ENCODE measurements at places on chromosomes 1 and 21.

GRCh38 chr1:12098786-12099185 lies 35.7 kb downstream of the TNFRSF8 start:
- H3K4me3 ChIP-seq: no peak overlapping the region
- DNase-seq: no peak
- H3K27ac ChIP-seq: no peak overlapping the region
- H3K36me3 ChIP-seq: peaks cover 2% of the 10 kb centered on the region

- H3K27ac ChIP-seq: no peak overlapping the region
- H3K4me1 ChIP-seq: no peaks in the 10 kb centered on the region
- DNase-seq: no peak
- peaks cover 10% of the 10 kb centered on the region for H3K27me3 ChIP-seq
- H3K4me3 ChIP-seq: no peak overlapping the region
These were observed 173.2 kb downstream of the CACNA1E start for GRCh38 chr1:181656491-181656890.

DNA sequence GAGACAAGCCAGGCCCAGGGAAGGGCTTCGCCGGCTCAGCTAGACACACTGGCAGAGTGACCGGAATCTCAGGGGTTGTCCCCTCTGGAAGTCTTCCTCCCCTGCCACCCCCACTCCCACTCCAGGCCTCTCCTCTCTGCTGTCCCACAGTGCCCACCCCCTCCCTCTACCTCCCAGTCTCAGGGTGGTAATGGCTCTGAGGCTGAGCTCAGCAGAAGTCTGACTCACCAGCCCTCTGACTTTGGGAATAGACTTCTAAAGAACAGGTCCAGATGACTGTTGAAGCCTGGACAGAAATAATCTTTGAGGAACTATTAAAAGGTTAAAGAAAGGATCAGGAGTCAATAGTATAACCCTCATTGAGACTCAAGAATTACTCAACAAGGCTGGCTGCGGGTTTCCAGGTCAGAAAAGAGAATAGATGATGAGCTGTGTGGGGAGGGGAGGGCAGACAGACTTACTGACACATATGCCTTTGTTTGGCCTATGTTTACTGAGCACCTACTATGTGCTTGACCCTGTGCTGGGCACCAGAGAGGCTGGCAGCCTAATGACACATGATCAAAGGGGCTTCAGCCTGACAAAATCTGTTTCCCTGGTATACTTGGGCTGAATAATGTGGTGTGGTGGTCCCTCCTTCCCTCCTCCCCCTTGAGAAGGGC lies 8.2 kb downstream of the HCRTR1 start:
- H3K36me3 ChIP-seq: peaks cover 5% of the 10 kb centered on the region
- no peak overlapping the region for H3K4me3 ChIP-seq
- H3K27me3 ChIP-seq: no peaks in the 10 kb centered on the region
- H3K27ac ChIP-seq: no peak overlapping the region
- peaks cover 15% of the 10 kb centered on the region for H3K4me1 ChIP-seq

- no peak for DNase-seq
- no peak overlapping the region for H3K4me3 ChIP-seq
- H3K36me3 ChIP-seq: no peaks in the 10 kb centered on the region
- H3K27me3 ChIP-seq: peaks cover 32% of the 10 kb centered on the region
- H3K27ac ChIP-seq: no peak overlapping the region
- no peaks in the 10 kb centered on the region for H3K4me1 ChIP-seq
These were observed 108.8 kb downstream of the ADAMTS1 start for GRCh38 chr21:26736449-26736848.

DNA sequence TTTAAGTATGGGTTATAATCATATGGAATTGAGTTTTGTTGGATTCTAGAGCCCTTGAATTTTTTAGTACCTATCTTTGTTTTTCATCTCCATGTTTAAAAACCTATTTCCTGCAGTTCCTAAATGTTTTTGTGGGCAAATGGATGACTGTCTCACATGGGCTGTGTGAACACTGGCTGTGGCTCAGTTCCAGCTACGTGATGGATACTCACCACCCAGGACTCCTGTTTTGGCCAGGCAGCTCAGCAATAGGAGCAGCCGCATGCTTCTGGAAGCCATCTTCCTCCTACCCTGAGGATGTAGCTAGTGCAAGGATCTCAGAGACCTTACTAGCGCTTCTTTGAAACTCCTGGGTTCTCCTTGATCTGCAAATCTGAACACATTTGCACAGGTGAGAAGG lies 2.8 kb downstream of the REG4 start:
- H3K4me3 ChIP-seq: no peak overlapping the region
- H3K36me3 ChIP-seq: peaks cover 3% of the 10 kb centered on the region
- H3K27me3 ChIP-seq: peaks cover 66% of the 10 kb centered on the region
- peaks cover 4% of the 10 kb centered on the region for H3K4me1 ChIP-seq
- no peak overlapping the region for H3K27ac ChIP-seq

DNA sequence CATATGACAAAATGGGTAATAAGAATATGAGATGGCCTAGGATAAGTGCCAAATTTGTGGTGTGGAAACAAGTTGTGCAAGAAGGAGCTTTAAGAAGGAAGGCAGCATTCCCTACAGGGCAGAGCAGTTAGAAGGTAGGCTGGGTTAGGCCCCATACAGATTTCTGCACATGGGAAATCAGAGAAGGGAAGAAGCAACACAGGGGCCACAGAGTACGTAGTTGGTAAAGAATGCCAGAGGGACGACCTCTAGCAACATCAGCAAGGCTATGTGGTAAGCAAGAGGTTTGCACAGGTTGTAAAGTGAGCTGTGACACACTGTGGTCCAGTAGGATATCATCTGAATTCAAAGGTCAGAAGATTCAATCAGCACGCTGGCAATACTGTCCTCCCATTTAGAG lies 765.6 kb upstream of the B3GALT2 start:
- DNase-seq: no peak
- peaks cover 3% of the 10 kb centered on the region for H3K36me3 ChIP-seq
- no peak overlapping the region for H3K27ac ChIP-seq

Data from T-helper 17 cell (primary cell).